ENCODE measurements at places on chromosomes 12 and 14. TPM values are rescaled to one million over a fixed set of nuclear protein-coding genes. Genes with fewer than 3 reads are reported as not detected.

The L2HGDH gene
- 6.5 TPM for total RNA-seq

The PMCH gene
- not detected for total RNA-seq

The TPH2 gene
- total RNA-seq: not detected

The TTC9 gene
- 0.88 TPM for total RNA-seq

The AMIGO2 gene
- 44.3 TPM for total RNA-seq

The CELA1 gene
- not detected for total RNA-seq

The RPGRIP1 gene
- not detected for total RNA-seq

The CMKLR1 gene
- total RNA-seq: 1.5 TPM
